ENCODE measurements at places on chromosomes 3 and 15. TPM values are rescaled to one million over a fixed set of nuclear protein-coding genes. Genes with fewer than 3 reads are reported as not detected.

DNA sequence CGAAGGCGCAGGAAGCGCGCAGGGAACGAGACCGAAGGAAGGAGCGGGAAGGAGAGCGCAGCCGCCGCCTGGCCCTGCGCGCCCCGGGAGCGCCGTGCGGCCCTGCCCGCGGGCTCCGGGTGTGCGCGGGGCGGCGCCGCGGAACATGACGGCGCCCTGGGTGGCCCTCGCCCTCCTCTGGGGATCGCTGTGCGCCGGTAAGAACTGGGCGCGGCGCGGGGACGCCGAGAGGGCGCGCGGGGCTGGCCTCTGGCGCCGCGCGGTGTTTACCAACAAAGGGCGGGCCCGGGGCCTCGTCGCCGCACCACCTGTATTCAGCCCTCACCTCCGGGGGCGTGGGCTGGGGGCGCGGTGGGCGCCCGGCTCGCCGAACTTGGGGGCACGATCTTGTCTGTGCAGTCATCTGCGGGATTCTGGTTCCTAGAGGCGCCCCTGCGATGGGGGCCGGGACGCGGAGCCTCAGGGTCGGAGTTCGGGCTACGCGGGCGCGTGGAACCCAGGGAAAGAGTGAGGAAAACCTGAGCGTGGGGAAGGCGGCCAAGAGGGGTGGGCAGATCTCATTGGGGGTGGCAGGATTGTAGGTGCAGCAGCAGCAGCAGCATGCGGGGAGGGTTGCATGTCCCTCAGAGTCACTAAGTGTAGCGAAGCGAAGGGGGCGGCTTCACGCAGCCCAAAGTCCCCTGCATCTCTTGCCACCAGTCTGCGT lies 641 bp downstream of the ACVR2B start:
- DNase-seq: peak; percentile 35

DNA sequence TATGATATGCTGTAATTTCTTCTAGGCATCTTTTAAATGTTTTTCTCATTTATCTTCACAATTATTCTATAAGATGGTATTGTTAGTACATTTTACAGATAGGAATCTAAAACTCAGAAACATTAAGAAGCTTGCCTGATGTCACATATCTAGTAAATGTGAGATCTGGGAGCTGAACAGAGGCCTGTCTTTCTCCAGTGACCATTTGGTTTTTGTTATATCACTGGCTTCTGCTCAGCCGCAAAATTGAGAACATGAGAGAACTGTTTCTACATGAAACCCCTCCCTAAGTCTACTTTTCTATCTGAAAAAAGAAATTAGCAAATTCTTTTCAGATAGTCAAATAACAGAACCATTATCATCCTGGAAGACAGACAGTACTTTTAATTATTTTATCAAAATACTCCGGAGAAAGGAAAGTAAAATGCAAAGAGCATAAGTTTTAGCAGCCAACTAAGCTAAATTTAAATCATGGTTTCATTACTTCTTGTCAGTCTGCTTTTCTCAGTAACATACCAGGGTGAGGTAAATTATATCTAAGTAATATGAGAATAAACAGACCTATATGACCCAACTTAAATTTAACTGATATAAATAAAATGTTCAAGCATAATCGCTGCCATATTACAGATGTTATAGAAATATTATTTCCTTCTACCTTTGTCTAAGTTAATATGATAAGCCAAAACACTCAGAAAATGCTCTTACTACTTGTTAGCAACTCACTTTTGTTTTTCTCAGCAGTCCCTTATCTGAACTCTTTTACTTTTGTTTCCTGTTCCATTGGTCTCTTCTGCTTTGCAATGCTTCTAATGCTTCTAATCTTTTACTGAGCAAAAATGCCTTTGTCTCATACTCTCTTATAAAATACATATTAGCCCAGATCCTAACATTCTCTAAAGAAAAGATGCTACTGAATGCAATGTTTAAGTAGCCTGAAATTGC lies 68.0 kb upstream of the MBNL1 start:
- DNase-seq: no peak

- no peak for DNase-seq
These were observed 2.9 kb downstream of the NEDD4 start for GRCh38 chr15:55990516-55990915.

GRCh38 chr3:179969525-179969924 lies 67.2 kb downstream of the PEX5L start:
- no peak for DNase-seq

DNA sequence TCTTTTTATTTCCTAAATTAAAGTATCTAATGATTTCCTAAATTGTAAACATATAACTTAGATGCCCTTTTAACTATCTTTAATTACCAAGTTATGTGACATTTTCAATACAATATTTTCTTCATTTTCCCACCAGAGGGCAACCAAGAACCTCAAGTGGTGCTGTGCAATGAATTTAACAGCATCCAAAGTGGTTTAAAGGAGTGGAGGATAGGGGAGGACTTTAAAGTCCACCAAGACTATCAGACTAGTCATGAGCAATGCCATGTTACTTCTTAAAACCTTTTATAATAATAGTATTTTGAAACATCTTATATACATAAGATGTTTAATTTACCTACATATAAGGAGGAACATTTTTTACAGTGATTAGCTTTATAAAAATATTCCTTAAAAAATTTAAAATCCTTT lies 74.4 kb downstream of the DLG1 start:
- DNase-seq: peak; percentile 71

- peak; percentile 89 for DNase-seq
These were observed 58.3 kb downstream of the LRIG1 start for GRCh38 chr3:66442254-66443117.

Gene GHSR
- not detected for total RNA-seq

All from dermis blood vessel endothelial cell (primary cell).